ENCODE measurements at places on chromosomes 11 and 22. TPM values are rescaled to one million over a fixed set of nuclear protein-coding genes. Genes with fewer than 3 reads are reported as not detected.

The FAM118B gene
- total RNA-seq = 41.6 TPM

The IL10RA gene
- total RNA-seq = 0.41 TPM

DNA sequence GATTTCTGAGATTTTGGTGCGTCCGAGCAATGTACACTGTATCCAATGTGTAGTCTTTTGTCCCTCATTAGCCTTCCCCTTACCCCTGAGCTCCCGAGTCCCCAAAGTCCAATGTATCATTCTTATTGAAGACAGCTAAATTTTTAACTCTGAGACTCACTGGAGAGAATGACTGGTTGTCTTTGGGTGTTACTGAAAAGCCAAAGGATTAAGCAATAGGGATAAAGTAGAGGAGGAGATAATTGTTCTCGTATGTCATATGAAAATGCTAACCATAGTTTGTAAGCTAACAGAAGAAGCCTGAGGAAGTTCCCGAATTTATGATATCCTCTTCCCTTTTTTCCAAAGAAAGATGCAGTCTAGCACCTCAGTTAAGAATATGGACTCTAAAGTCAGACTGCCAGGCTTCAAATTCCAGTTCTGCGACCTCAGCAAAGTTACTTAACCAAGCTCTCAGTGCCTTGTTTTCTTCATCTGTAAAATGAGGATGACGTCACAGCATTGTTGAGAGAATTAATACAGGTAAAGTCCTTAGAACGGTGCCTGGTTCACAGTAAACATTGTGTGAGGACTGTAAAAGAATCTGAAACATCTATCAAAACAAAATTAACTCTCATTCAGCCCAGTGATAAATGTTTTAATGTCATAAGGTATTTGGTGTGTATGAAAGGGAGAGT lies 1.6 kb upstream of the MSANTD2 start:
- no peak for DNase-seq

DNA sequence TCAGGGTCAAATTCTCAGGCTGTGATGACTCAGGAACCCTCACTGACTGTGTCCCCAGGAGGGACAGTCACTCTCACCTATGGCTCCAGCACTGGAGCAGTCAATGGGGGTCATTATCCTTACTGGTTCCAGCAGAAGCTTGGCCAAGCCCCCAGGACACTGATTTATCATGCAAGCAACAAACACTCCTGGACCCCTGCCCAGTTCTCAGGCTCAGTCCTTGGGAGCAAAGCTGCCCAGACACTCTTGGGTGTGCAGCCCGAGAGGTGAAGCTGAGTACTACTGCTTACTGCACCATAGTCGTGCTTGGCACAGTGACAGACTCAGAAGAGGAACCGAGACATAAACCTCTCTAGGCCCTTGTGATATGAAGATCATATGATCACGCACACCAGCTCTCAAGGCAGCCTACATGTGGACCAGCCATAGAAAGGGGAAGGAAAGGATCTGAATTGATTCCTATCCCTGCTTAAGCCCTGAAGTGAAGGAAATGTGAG lies 58.2 kb downstream of the ZNF280B start:
- DNase-seq = no peak

GRCh38 chr11:13221722-13222121 lies 55.9 kb upstream of the BMAL1 start:
- DNase-seq = no peak

DNA sequence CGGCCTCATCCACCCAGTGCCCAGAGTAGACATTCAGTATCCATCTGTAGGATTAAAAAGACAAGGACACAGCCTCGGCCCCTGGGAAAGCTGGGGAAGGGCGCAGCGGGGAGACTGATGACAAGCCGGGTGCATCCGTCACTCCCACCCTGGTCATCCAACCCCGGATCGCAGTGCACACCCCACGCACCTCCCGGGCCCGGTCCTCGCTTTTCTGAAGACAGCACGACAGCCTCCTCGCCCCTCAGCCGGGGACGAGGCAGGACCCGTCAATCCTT lies 1.1 kb downstream of the FCHSD2 start:
- DNase-seq = no peak

DNA sequence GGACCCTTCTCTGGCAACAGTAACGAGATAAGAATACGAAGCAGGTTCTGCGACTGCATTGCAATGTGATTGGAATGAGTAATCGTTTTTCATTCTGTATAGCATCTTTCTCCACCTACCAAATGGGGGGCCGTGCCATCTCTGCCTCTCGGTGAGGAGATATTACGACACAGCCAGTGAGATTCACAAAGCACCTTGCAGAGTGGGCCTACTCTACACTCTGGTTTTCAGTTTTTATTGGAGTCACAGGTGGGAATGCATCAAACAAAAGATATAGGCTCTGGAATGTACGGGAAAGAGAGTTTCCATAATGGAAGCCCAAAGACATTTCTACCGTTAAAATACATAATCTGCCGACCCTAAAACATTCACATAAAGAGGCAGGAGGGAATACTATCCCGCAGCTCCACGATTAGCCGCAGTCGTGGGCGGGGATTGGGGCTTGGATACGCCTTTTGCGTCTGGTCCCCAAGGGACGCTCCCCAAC lies 423 bp upstream of the RTN3 start:
- no peak for DNase-seq

- no peak for DNase-seq
Measured at GRCh38 chr11:102449651-102450570, 2.7 kb downstream of the TMEM123 start.

DNA sequence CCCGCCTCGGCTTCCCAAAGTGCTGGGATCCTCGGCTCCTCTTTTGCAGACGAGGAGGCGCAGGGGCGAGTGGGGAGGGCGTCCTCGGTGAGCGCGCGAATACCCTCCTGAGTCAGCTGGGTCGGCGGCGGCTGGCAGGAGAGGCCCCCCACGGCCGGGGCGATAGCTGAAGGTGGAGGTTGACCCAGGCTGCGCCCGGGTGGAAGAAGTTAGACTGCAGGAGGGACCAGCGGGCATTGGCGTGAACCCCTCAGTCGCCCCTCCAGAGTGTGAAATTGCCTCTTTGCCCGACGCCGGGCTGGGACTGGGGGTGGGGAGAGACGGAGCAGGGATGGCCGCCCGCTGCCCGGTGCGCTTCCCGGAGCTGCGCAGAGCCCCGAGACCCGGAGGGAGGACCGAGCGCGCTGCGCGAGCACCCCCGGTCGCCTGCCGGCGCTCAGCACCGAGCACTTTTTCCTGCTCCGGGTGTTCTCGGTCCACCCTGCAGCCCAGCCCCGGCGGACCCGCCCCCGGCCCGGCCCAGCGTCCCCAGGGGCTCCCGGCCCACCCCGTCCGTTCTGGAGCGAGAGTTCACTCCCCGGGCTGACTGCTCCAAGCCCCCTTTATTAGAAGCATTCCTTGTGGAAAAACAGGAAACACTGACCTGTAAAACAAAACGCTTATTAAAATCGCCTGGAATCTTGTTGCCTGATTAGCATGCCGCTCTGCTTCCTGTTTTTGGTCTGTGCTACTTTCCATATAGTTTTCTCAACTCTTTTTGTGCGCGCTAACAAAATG lies 13.7 kb upstream of the CPT1A start:
- no peak for DNase-seq

DNA sequence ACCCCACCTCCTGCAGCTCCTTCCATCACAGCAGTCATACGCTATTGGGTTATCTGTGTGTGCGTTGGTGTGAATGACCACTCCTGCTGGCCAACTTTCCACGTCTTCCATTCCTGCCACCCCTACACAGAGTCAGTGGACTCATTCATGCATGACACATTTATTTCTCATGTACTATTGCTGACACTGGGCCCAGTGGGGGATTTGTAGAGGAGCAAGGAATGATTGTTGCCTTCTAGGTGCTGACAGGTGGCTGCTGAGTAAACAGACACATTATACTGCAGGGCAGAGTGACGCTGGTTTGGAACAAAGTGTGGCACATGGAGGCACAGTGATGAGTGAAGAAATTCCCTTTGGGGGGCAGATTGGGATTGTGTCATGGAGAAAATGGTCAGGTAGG lies 113.9 kb downstream of the CCDC81 start:
- DNase-seq = no peak

GRCh38 chr11:95700471-95700817 lies 89.1 kb downstream of the FAM76B start:
- no peak for DNase-seq

The APOL5 gene
- total RNA-seq = not detected

The CASP4 gene
- total RNA-seq = 25.8 TPM

The CTSW gene
- total RNA-seq = not detected

- no peak for DNase-seq
Measured at GRCh38 chr11:76854709-76855108, 6.0 kb upstream of the ACER3 start.

GRCh38 chr11:29782447-29782846 lies 234.4 kb downstream of the KCNA4 start:
- no peak for DNase-seq

DNA sequence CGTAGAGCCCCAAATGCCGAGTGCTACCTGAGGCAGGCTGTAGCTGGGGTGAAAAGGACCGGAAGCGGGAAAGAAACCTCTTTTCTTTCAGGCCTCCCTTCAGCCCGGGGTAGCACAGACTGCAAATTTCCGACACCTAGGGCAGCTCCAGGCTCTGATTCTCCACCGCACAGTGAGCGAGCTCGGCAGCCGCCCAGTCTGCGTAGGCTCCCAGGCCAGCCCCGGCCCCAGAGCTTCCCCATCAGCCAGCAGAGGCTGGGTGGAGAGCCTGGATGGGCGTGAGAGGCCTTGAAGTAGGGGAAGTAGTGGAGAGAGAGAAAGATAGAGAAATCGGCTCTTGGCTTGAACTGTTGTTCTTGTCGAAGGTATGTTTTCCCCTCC lies 9.3 kb upstream of the PAX6 start:
- DNase-seq = no peak

The MRGPRF gene
- 0.36 TPM for total RNA-seq

The PANX3 gene
- not detected for total RNA-seq

DNA sequence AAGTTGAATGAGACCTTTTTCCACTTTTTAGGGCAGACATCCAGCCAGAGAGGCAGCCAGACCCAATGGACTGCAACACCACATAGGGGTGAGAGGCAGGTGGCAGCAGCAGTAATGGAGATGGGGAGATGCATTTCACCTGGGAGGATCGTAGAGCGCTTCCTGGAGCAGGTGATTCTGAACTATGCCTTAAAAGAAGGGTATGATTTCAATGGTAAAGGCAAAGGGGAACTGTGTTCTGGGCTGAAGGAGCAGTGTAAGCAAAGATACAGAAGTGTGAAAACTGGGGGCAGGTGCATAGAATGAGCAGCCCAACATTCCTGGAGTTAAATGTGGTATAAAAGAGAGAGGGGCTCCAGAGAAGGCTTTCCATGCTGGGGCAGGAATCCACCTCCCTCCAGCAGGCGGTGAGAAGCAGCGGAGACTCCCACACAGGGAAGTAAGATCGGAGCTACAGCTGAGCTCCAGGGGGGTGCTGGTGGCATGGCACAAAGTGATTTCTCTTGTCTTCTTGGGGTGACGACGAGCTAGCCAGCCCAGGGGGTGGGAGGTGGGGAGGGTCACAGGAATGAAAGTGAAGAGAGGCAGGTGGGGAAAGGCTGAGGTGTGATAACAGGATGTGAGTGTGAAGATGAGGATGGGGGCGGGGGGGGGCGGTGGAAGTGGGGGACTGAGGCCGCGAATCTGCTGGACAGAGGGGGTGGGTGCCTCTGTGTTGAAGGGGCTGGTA lies 4.3 kb upstream of the SERHL2 start:
- DNase-seq = no peak

- no peak for DNase-seq
Measured at GRCh38 chr11:80495116-80495515, 1054.3 kb upstream of the TENM4 start.

DNA sequence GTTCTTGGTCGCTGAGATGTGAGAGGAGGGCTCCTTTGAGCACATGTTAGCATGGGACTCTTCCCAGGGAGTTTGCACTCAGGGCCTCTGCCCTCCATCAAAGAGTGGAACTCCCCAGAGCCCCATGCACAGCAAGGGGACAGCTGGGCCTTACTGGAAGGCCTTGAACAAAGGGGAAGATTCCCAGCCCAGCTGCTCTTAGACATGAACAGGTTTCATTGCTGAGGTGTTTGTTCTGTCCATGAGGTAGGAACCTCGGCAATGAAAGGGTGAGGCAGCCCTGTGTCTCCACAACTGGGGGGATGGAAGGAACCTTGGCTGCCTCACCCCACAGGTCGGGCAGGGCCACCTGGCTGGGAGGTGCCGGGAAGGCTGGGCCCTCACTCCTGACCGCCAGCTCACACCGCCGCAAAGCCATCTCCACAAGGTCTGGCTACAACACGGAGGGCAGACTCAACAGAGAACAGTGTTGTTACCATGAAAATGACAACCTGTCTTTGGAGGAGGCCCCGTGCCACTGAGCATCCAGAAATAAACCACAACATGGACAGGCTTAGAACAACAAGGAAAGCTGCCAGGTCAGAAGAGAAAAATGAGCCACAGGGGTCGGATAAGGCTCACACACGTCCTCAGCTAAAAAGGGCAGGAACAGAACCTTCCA lies 3.2 kb downstream of the DERL3 start:
- no peak for DNase-seq

The HEPN1 gene
- total RNA-seq = not detected

- no peak for DNase-seq
Measured at GRCh38 chr11:61113201-61113600, 10.9 kb downstream of the CD5 start.

- DNase-seq = no peak
Measured at GRCh38 chr11:72224564-72225410, at the start of gene INPPL1. Gene INPPL1, plus strand, starts transcription at chr11:72224767. Its CDS starts 218 bp downstream, at chr11:72224985.

The P2RY6 gene
- 0.59 TPM for total RNA-seq

DNA sequence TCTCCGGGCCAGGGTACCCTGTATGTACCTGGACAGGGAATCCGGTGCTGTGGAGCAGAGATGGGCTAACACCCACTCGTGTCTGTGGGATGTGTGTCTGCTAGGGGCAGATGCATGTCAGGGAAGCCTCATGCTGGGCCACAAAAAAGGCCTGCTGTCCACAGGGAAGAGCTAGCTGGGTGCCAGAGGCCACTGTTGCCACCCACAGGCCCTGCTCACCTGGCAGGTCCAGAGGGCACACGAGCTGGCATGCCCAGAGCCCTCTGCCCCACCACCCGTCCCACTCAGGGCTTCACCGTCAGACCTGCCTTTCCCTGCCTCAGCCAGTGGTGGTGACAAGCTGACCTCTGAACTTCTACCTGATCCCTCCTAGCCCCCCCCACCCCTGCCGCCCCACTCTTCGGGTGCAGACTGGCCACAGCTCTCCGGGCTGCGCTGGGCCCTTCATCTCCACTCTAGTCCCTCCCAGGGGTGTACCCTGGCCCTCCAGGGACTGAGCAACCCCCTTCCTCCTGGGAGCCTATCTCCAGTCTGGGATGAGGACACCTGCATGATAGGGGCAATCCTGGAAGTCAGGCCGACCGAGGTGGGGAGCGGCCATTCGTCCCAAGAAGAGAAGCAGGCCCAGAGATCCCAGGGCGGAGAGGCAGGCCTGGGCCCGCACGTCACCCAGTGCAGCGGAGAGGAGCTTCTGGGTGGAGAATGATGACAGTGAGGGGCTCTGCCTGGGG lies 1.4 kb downstream of the SLC25A22 start:
- no peak for DNase-seq

GRCh38 chr22:43360576-43360975 lies 17.4 kb upstream of the SCUBE1 start:
- no peak for DNase-seq

GRCh38 chr22:27557286-27558008 lies 244.1 kb downstream of the MN1 start:
- no peak for DNase-seq

The IL17REL gene
- 0.82 TPM for total RNA-seq

GRCh38 chr22:46286941-46287872 lies 9.5 kb upstream of the GTSE1 start:
- no peak for DNase-seq

The HEPHL1 gene
- not detected for total RNA-seq

Measured in Panc1 (cell line).